ENCODE measurements at places on chromosomes 5 and 9.

DNA sequence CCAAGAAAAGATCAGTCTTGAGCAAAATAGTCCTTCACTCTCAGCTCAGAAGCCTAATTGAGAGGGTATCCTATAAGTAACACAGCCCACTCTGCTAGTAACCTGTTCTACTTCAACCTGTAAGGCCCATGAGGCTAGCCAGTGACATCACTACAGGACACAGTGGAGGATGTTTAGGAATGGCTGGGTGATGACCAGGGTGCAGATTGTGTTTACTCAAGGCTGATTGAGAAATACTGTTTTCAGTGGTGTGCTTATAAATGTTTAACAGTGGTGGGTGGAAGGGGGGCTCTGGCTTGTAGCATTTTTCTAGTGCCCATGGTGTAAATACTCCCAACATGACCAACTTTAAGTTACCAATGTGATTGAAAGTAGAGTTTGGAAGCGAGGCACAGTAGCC is 159.8 kb upstream of the CCDC152 start:
- DNase-seq = no peak

DNA sequence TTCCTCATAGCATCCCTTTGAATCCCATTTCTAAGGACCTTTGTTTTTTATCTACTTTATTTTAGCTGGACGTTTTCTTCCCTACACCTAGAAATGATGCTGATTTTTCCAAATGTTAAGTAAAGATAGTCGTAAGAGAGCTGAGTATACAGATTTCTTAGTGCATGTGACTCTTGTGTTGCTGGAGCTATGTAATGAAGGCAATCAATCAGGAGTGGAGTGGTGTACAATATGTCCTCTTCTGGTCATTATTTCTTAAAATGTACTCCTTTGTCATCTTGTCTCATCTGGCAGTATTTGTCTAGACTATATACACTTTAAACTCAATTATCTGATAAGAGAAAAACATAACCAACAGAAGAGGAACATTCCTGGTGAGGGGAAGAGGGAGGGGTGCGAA is 13.5 kb downstream of the GAPT start:
- DNase-seq = no peak

DNA sequence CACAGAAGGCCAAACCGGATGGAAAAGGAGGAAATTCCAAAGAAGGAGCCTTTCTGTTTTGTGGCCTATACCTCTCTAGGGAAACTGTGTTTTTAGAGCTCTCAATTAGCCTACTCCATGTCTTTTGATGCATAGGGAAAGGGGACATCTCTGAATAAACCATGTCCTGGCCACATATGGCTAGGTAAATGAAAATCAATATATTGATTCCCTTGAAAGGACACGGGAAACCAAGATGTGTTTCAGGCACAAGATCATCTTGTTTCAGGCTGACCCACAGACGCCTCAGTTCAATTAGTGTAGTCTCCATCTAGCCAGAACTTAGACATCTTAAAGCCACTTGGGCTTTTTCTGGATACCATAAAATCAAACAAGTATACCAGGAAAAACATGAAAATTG is 363.1 kb downstream of the ENC1 start:
- no peak for DNase-seq

- no peak for DNase-seq
Observed at GRCh38 chr9:110579034-110579861, at the start of gene SVEP1. Gene SVEP1 (minus strand): TSS chr9:110579741. CDS start chr9:110579543, 198 bp downstream.

- no peak for DNase-seq
Observed at GRCh38 chr5:61953913-61954312, 352.1 kb upstream of the KIF2A start.

DNA sequence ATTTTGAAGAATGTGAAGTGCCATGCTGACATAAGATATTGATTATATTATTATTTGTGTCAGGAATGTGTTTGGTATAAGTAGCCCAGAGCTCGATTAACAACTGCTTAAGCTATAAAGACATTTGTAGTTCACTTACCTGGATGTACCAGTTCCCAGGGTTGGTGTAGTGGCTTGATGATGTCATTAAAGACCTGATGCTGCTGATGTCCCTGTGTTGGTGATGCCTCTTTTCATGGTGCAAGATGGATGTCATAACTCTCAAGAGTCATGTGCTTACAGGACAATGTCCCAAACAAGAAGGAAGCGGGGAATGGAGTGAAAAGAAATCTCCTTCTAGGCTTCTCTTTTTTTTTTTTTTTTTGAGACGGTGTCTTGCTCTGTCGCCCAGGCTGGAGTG is 11.5 kb upstream of the GDNF start:
- no peak for DNase-seq

- DNase-seq = no peak
Observed at GRCh38 chr9:13993632-13994185, 320.2 kb downstream of the NFIB start.

- no peak for DNase-seq
Observed at GRCh38 chr5:88964831-88965230, 81.8 kb upstream of the MEF2C start.

DNA sequence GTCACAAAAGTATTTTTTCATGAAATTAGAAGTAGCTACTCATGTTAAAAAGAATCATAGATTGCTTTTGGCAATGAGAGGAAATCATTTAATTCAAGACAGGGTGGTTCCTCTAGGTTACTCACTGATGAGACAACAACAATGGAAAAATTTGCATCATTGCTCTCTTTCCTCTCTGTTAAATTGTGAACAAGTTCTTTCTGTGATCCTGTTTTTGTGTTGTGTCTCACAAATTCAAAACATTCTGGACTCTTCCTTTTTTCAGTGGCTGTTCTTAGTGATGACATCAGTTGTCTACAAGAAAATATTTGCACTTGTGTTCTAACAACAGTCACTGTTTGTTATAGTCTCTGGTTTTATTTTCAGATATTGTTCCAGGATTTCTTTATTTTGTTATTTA is 95.3 kb downstream of the XRCC4 start:
- DNase-seq = no peak

- DNase-seq = no peak
Observed at GRCh38 chr9:93011114-93011513, 47.4 kb upstream of the SUSD3 start.

DNA sequence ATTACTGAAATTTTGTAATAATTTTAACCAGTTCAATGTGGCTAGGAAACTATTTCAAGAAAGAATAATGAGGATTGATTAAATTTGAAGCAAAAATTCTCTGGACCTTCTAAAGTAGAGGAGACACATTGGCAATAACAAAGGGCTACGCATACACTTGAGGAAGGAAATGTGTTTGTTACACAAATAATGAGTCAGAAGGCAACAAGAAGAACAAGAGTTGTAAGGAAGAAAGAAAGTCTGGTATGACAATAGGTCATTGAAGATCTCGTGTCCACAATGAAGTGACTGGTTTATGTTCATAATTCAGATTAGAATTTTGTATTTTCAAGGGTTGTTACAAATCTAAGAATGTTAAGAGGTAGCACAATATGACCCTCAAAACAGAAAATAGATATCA is 25.8 kb downstream of the ST8SIA4 start:
- DNase-seq = no peak

GRCh38 chr9:121075251-121076036 is 689 bp downstream of the CNTRL start:
- DNase-seq = no peak

GRCh38 chr5:160919626-160920025 is 67.6 kb upstream of the ATP10B start:
- no peak for DNase-seq

DNA sequence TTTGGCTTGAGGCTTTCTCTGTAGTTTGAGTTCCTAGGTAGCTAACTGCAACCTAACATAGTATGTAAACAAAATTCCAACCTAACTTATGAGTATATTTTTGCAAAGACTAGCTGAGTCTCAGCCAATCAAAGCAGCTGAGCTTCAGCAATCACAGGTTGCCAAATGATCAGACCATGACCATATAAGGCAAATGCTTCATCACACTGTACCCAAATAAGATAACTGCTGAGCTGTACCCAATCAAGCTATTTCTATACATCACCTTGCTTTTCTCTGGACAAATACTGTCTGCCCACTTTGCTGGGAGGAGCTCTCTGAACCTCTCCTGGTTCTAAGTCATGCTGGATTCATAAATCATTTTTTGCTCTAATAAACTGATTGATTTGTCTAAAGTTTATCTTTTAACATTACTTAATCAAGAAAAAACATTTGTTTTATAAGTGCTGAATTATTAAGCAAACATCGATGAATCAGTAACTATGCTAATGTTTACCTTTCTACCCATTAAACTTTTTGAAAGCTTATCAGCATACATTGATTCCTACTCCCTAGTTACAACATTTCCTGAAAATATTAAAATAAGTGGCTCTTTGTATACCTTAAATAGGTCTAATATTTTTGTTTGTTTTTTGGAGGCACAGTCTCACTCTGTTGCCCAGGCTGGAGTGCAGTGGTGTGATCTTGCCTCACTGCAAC is 129.7 kb upstream of the PCA3 start:
- no peak for DNase-seq

DNA sequence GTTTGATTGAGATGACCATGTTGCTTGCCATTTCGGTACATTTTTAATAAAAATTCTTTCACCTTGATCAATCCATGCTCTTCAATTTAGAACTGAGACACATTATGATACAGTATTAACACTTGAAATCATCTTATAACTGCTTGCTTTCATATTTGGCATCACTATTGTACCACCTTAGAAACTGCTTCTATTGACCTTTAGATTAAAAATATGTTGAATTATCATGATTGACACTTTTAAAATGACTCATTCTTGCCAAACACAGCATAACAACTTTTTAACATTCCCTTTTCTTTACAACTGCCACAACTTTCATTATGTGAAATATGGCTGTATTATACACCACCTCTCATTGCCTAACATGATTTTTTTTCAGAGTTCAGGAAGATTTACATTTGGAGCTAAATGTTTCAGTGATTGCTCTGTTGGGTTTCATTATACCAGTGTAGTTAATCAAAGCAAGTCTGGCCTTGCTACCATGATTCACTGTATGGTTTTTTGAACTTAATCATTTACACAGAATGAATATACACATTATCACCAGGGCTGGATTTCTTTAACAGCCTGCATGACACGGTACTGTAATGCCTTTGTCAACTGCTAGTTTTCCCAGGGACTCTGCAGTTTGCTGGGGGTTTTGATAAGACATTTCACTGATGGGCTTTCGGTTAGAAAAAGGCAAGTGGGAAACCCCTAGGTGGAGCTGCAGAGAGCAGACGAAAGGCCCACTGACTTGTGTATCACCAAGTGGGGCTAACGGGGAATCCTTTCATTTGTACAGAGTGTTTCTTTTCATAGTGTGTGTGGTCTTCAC is 93.6 kb upstream of the TLE4 start:
- peak; percentile 6 for DNase-seq

GRCh38 chr5:175394601-175395000 is 49.4 kb downstream of the DRD1 start:
- DNase-seq = no peak

GRCh38 chr9:784202-784601 is 57.3 kb upstream of the DMRT1 start:
- no peak for DNase-seq

- no peak for DNase-seq
Observed at GRCh38 chr9:19378164-19378563, 1.9 kb downstream of the RPS6 start.

GRCh38 chr9:136856079-136856476 is 3.9 kb downstream of the MAMDC4 start:
- no peak for DNase-seq

- no peak for DNase-seq
Observed at GRCh38 chr5:172868924-172869591, 35.0 kb downstream of the ERGIC1 start.

DNA sequence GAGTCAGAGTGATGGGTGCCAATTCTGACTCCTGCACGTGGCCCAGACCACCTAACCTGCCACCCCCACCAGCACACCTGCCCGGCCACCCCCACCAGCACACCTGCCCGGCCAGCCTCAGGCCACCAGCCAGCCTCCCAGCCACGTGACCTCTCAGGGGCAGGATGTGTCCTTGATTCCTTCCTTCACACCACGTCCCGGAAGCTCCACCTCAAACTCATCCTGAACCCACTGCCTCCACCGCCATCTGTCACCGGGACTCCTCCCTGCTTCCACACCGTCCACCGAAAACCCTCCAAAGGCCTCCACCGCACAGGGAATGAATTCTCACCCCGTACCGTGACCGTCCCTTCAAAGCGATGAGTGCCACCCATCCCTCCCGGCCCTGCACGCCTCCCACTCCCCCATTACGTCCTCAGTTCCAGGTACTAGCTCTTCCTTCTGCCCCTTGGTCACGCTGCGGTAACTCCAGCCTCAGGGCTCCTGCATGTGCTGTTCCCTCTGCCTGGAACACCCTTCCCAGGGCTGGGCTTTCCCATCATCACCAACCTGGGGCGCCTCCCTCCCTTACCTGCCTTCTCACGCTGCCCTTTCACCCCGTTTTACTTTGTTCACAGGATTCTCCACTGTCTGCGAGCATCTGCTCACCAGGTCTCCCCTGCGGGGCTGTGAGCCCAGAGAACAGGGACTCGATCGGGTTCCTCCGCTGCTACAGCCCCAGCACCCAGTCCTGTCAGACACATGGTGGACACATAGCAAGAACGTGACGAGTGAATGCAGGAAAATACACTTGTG is 82.9 kb downstream of the ADAMTS2 start:
- peak; percentile 13 for DNase-seq

DNA sequence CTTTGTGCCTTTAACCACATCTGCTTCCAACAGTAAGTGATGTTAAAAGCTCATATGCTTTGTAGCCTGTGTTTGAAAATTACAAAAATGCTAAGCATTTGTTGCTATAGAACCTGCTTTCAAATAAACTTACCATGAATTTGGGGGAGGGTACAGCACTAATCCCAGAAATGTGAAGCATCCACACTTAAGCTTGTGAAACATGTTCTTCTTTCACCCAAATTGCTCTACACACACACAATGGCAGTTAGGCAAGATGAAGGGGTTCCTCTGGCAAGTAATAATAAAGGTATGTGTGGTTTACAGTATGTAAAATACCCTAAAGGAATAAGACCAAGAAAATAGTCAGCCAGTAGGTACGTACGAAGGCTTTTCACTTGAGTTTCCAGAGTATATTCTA is 165.6 kb downstream of the SMARCA2 start:
- no peak for DNase-seq

GRCh38 chr5:97417986-97418385 is 234.9 kb upstream of the RIOK2 start:
- no peak for DNase-seq

DNA sequence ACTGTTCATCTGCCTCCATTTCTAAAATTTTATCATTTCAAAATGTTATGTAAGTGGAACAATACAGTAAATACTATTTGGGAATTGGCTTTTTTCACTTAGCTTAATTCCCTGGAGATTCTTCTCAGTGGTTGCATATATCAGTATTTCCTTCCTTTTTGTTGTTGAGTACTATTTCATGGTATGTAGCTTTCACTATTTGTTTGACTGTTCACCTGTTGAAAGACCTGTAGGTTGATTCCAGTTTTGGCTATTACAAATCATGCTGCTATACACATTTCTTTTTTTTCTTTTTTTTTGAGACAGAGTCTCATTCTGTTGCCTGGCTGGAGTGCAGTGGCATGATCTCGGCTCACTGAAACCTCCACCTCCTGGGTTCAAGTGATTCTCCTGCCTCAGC is 33.0 kb upstream of the PWWP2A start:
- DNase-seq = no peak
